ENCODE measurements at places on chromosomes 6 and 20. TPM values are rescaled to one million over a fixed set of nuclear protein-coding genes. Genes with fewer than 3 reads are reported as not detected.

GRCh38 chr20:18166241-18166881 is 28.7 kb downstream of the KAT14 start:
- no peak for DNase-seq

- no peak for DNase-seq
Measured at GRCh38 chr6:11848852-11849731, 70.5 kb upstream of the ADTRP start.

GRCh38 chr6:10759312-10759839 is 11.8 kb downstream of the TMEM14B start:
- no peak for DNase-seq

- no peak for DNase-seq
Measured at GRCh38 chr6:56944661-56945060, 10.2 kb upstream of the BEND6 start.

DNA sequence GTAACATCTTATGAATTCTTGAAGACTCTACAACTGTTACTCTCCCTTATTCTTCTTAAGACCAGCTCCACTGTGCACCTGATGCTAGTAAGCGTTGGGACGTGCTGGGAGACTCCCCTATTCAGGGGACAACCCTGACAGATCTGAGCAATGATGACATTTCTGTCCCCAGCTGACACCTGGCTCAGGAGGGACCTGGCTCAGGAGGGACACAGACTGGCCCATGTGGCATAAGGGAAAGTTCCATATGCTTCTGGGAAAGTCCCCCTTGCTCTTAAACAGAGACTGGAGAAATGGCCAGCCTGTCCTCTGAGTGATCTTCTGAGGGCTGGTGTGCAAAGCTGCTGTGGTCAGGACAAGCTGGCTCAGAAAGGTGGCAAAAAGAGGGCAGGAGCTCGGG is 10.0 kb upstream of the CD93 start:
- DNase-seq, result no peak

GRCh38 chr6:169205176-169206160 is 48.2 kb downstream of the THBS2 start:
- no peak for DNase-seq

- DNase-seq, result no peak
Measured at GRCh38 chr6:33008944-33009861, at the start of gene HLA-DOA. HLA-DOA (minus strand) TSS chr6:33009591.

- no peak for DNase-seq
Measured at GRCh38 chr6:46674410-46674809, 13.3 kb upstream of the TDRD6 start.

DNA sequence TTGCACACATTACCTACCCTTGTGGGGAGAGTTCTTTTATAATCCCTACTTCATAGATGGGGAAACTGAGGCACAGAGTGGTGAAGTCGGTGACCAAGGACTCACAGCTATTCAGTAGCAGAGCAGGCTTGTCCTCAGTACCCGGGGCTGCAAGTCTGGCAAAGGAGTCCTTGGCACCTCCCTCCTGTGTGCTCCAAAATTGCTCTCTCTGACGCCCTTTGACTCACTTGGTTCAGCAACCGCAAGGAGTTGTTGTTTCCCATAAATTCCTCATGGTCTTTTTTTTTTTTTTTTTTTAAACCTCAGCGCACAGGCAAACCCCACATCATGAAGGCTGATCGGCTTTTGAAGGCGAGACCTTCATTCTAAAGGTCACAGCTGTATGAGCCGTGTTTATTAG is 143.2 kb downstream of the CEBPB start:
- no peak for DNase-seq

DNA sequence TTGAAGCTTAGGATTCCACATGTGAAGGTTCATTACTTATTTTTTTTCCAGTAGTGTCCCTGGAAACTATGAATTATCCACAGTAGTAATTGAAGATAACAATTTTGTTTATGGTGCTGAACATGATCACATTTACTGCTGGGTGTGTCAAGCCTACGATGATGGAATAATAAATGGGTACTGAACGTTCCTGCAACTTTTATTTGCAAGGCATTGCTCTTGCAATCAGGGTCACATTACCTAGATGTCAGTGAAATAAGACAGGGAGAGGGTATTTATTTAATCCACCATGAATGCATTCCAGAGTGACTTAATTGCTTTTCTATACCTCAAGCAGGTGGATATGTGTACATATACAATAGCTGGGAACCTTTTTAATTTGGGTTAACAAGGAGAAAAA is 27.0 kb upstream of the MLIP start:
- no peak for DNase-seq

SLC2A4RG gene
- polyA plus RNA-seq, result 65.3 TPM

DNA sequence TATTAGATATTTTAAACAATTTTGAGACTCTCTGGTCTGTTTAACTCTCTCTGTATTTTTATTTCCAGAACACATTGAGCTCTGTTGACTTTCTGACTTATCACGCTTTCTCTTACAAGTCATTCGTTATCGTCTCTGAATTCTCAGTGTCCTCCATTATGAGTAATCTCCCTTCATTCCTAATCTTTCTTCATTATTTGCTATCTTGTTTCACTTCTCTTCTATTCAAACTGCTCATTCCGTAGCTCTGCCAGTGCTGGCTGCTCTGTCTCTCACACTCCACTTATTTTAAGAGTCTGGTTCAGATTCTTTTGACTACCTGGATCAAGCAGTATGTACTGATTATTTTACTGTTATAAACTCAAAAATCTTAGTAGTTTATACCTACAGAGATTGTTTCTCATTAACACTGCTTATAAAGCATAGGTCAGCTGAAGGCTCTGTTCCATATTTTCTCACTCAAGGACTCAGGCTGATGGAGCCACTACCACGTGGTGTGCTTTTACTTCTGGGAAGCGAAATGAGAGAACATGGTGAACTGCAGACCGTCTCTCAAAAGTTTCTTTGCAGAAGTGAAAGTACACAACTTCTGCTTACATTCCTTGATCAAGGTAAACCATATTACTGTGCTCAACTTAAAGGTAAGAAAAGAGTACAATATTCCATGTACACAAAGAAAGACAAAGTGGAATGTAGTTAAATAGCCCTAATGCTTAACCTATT is 485.2 kb downstream of the GRIK2 start:
- no peak for DNase-seq

DNA sequence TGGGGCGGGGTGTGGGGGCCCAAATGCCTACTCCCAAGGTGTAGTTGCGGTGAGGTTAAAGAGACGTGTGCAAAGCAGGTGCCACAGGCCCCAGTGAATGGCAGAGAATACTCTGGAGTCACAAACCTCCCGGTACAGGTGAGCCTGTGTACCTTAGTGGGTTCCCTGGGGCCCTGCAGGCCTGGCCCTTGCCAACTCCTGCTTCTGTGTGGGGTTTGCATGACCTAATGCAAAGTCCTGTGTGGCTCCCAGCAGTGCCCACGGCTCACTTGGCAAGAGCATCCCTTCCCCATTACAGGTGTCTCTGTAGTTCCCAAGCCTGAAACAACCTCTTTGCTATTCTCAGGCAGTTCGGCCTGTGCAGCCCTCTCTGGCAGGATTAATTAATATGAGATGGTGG is 17.5 kb downstream of the SPDEF start:
- DNase-seq, result no peak

GRCh38 chr6:67717281-67717680 is 917.8 kb upstream of the ADGRB3 start:
- DNase-seq, result no peak

DNA sequence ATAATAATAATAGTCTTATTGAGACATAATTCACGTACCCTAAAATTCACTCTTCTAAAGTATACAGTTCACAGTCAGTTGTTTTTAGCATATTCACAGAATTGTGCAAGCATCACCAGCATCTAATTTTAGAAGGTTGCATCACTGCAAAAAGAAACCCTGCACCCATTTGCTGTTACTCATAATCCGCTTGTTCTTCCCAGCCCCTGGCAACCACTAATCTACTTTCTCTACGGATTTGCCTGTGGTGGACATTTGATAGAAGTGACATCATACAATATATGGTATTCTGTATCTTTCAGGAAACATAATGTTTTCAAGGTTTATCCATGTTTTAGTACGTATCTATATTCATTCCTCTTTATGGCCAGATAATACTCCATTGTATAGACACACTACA is 41.5 kb upstream of the FAM184A start:
- DNase-seq, result no peak

GRCh38 chr20:15976047-15976736 is 597.1 kb downstream of the KIF16B start:
- no peak for DNase-seq

- no peak for DNase-seq
Measured at GRCh38 chr6:127951172-127951917, 50.5 kb upstream of the THEMIS start.

NEURL2 gene
- polyA plus RNA-seq, result 2.0 TPM
